Chondrocyte (in vitro differentiated cells): ENCODE measurements at places on chromosomes 3 and 15. TPM values are rescaled to one million over a fixed set of nuclear protein-coding genes. Genes with fewer than 3 reads are reported as not detected.
A peak's percentile ranks its signal among the peaks of the same experiment; 100 is the strongest.

DNA sequence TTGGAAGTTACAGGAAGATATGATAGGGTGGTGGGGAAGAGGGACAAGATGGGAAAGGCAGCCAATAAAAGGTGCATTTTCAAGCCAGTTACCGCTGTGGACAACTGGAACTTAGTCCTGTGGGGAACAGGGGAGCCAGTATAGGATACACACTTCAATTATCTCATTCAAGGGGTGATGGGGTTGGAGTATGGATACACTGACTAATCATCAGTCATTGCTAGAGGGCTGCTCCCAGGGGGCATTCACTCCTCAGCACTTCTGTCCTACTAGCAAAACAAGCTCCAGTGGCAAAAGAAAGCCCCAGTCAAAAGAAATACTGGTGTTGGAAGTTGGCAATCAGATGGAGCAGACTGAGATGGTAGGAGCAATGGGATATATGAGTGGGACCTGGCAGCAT lies 183.4 kb upstream of the GADL1 start:
- H3K27ac ChIP-seq: no peak overlapping the region
- H3K36me3 ChIP-seq: no peaks in the 10 kb centered on the region
- DNase-seq: no peak

GRCh38 chr3:15405448-15406050 lies 21.8 kb downstream of the METTL6 start:
- H3K4me1 ChIP-seq: peaks cover 2% of the 10 kb centered on the region
- H3K36me3 ChIP-seq: peaks cover 7% of the 10 kb centered on the region
- no peak overlapping the region for H3K27ac ChIP-seq
- H3K4me3 ChIP-seq: no peak overlapping the region
- no peak for DNase-seq

GRCh38 chr3:154364849-154365248 lies 40.6 kb upstream of the DHX36 start:
- peaks cover 5% of the 10 kb centered on the region for H3K27me3 ChIP-seq
- no peak for DNase-seq
- no peak overlapping the region for H3K27ac ChIP-seq
- no peak overlapping the region for H3K4me3 ChIP-seq
- no peaks in the 10 kb centered on the region for H3K36me3 ChIP-seq

DNA sequence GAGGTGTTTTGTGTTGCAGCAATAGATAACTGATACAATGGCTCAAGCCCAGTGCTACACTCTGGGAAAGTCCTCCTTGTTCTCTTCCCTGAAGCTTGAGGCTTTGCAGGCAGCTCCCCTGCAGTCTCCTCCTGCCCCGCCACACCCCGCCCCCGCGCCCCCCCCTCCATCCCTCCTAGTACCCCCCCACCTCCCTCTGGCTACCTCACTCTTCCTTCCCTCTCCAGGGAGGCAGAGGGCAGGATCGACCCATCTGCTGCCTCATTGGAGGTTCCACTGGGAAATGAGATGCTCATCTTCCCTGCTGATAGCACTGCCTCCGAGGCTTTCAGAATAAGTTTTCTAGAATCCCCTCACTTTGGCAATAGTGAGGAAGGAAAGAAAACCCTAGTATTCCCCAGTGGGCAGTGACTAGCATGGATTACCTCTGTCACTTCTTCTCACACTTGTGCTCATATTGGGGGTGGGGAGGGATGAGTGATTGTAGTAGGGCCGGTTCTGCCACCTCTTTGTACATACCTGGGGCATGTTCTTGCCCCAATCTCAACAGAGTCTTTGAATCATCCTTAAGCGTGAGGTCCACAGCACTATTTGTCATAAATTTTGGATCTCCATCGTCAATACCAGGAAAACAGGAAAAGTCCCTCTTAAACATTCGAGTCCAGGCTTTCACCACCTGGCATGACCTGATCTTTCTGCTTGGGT lies 16.3 kb upstream of the RAB7A start:
- no peak for DNase-seq
- no peaks in the 10 kb centered on the region for H3K27me3 ChIP-seq
- no peak overlapping the region for H3K4me3 ChIP-seq
- no peaks in the 10 kb centered on the region for H3K4me1 ChIP-seq

DNA sequence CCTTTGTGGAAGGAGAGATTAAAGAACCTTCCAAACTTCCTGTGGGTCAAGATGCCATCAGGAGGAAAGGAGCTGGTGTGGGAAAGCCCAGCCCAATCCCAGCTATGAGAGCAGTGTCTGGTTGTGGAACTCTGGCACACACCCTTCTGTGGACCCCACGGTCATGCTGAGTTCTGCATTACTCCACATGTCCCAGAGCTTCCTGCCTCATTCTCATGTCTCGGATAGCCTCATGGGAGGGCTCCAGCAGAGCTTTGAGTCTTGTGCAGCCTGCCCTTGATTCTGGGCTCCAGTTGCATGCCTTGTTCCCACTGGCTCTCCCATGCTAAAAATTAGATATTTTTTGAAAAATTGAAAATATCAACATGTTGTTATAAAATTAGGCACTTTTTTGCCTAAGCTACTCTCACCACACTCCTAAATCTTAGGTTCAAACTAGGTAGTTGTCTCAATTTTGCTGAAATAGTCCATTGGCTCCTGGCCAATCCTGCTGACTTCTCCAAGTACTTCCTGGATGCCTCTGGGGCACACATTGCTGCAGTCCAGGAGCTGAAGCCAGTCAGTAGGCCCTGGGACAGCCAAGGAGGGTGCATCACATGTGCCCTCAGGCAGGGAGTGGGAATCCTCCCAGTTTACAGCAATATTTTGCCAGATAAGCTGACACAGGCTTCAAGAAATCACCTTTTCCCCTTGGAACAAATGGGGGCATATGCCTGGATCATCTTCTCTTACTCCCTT lies 144.3 kb downstream of the EEFSEC start:
- H3K27me3 ChIP-seq: no peaks in the 10 kb centered on the region
- H3K4me3 ChIP-seq: no peak overlapping the region
- DNase-seq: no peak
- H3K4me1 ChIP-seq: peaks cover 6% of the 10 kb centered on the region
- H3K27ac ChIP-seq: no peak overlapping the region
- H3K36me3 ChIP-seq: no peaks in the 10 kb centered on the region

Gene CNTN4
- total RNA-seq: 0.38 to 6.0 TPM (median 0.52 TPM) in 3 replicates

Gene IL5RA
- total RNA-seq: not detected in 3 replicates

GRCh38 chr15:95799286-95800200 lies 531.0 kb upstream of the NR2F2 start:
- H3K27me3 ChIP-seq: no peaks in the 10 kb centered on the region
- peaks cover 2% of the 10 kb centered on the region for H3K36me3 ChIP-seq
- H3K4me3 ChIP-seq: no peak overlapping the region
- H3K27ac ChIP-seq: no peak overlapping the region

DNA sequence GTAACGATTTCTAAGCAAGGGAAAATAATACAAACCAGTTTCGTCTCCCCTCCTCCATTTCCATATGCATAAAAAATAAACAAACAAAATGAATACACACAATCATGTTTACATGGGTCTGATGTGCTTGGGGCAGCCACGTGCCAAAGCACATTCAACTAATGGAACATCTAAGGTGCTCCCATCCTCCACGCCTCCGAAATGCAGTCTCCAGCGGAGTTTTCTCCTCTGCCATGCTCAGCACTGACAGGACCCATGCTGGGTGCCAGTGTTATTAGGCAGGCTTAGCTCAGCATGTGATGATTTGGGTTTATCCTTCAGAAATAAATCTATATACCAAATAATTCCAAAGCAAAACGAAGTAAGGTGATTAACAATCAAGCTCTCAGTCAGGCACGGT lies 337.3 kb upstream of the ATP10A start:
- H3K4me3 ChIP-seq: no peak overlapping the region
- no peaks in the 10 kb centered on the region for H3K4me1 ChIP-seq
- H3K27me3 ChIP-seq: peaks cover 20% of the 10 kb centered on the region
- no peak for DNase-seq
- no peaks in the 10 kb centered on the region for H3K36me3 ChIP-seq
- no peak overlapping the region for H3K27ac ChIP-seq

GRCh38 chr3:22907161-22907780 lies 295.9 kb upstream of the UBE2E2 start:
- H3K27me3 ChIP-seq: no peaks in the 10 kb centered on the region
- no peak overlapping the region for H3K4me3 ChIP-seq
- H3K27ac ChIP-seq: no peak overlapping the region
- H3K4me1 ChIP-seq: peaks cover 19% of the 10 kb centered on the region

Gene ILDR1
- not detected in 3 replicates for total RNA-seq

GRCh38 chr15:65646486-65646885 lies 24.7 kb downstream of the SLC24A1 start:
- H3K4me1 ChIP-seq: peaks cover 10% of the 10 kb centered on the region
- peak overlapping the region; percentile 3 for H3K27ac ChIP-seq
- H3K27me3 ChIP-seq: no peaks in the 10 kb centered on the region
- no peak overlapping the region for H3K4me3 ChIP-seq
- peaks cover 6% of the 10 kb centered on the region for H3K36me3 ChIP-seq

- no peaks in the 10 kb centered on the region for H3K4me1 ChIP-seq
- peaks cover 56% of the 10 kb centered on the region for H3K27me3 ChIP-seq
- peak; percentile 62 for DNase-seq
- H3K36me3 ChIP-seq: no peaks in the 10 kb centered on the region
- no peak overlapping the region for H3K4me3 ChIP-seq
Observed at GRCh38 chr3:14847613-14848541, 29.1 kb downstream of the FGD5 start.

Gene COLQ
- 4.2 to 5.6 TPM (median 4.4 TPM) in 3 replicates for total RNA-seq

Gene PP2D1
- not detected in 3 replicates for total RNA-seq

DNA sequence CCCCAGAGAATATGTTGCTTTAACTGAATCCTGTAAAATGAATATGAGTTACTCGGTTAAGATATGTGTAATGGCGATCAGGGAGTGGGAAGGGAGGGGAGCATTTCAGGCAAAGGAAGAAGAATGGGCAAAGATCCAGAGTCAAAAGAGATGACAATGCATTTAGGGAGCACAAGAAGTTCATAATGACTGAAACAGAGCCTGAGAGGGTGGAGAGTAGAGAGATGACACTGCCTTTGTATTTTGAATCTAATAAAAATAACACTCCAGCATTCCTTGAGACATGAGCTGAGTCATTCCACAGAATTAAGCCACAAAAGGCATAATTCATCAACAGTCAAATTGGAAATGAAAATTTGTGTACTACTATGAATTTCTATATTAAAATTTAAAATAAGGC lies 105.3 kb upstream of the PEX5L start:
- no peak for DNase-seq
- peaks cover 5% of the 10 kb centered on the region for H3K27me3 ChIP-seq
- H3K27ac ChIP-seq: no peak overlapping the region

DNA sequence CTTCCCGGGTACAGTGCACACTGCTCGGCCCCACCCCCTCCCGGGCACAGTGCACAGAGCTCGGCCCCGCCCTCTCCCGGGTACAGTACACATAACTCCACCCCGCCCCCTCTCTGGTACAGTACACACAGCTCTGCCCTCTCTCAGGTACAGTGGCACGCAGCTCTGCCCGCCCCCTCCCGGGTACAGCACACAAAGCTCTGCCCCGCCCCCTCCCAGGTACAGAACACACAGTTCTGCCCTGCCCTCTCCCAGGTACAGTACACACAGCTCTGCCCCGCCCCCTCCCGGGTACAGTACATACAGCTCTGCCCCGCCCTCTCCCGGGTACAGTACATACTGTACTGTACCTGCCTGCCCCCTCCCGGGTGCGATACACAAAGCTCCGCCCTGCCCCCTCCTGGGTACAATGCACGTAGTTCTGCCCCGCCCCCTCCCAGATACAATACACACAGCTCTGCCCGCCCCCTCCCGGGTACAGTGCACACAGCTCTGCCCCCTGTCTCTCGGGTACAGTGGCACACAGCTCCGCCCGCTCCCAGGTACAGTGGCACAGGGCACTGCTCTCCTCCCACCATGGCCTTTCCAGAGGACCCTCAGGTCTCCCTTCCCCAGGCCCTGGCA lies 16.4 kb upstream of the PRR20G start:
- H3K4me1 ChIP-seq: no peaks in the 10 kb centered on the region
- H3K36me3 ChIP-seq: no peaks in the 10 kb centered on the region
- no peak overlapping the region for H3K27ac ChIP-seq
- peaks cover 50% of the 10 kb centered on the region for H3K27me3 ChIP-seq
- DNase-seq: no peak
- no peak overlapping the region for H3K4me3 ChIP-seq

DNA sequence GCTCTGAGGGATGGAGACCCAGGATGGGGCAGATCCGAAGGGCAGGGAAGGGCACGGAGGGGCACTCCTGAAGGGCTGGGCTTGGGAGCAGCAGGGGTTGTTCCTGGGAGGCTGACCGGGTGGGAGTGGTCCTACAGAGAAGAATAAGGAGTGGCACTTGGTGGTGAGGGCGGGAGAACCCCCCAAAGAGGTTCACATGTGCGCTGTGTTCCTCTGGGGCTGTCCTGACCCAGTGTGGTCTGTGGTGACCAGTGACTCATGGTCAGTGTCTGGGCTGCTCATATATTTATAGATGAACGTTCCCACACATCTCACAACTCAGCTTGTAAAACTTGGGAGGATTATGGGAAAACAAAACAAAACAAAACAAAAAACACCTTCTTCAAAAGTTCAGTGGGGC lies 10.0 kb downstream of the TRPM1 start:
- no peak for DNase-seq
- no peaks in the 10 kb centered on the region for H3K27me3 ChIP-seq
- no peaks in the 10 kb centered on the region for H3K36me3 ChIP-seq
- H3K27ac ChIP-seq: peak overlapping the region; percentile 61
- H3K4me3 ChIP-seq: no peak overlapping the region

Gene TRPM1
- total RNA-seq: not detected in 3 replicates

DNA sequence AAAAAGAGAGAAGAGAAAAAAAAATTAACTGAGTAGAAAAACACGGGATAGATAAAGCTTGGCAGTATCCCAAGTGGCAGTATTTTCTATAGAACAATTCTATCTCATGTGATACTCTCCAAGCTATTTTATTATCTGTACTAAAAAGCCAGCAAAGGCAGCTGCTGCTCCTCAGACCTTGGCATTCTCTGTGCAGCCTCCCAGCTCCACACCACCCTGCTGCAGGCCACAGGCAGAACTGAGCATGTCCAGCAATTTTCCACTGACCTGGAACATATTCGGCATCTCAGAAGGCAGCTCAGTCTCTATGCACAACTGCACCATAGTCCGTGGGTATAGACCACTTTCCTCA lies 1161.4 kb downstream of the IGSF11 start:
- no peak for DNase-seq
- no peaks in the 10 kb centered on the region for H3K36me3 ChIP-seq
- H3K27ac ChIP-seq: no peak overlapping the region
- H3K4me3 ChIP-seq: no peak overlapping the region
- peaks cover 27% of the 10 kb centered on the region for H3K4me1 ChIP-seq

Gene MAGI1
- total RNA-seq: 18.7 to 19.3 TPM (median 18.9 TPM) in 3 replicates

Gene AHSG
- not detected in 3 replicates for total RNA-seq

DNA sequence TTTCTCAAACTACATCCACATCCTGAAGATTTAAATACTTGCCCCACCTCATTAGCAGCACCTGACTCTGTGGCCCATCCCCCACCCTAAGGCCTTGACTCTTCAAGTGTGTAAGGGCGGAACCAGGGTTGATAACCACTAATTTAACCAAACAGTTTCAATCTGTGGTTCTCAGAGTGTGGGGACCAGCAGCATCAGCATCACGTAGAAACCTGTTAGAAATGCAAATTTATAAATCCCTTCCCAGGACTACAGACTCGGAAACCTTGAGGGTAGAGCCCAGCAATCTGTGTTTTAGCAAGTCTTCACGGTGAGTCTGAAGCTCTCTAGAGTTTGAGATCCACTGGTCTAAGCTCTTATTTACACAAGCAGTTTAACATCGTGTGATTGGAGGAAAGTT lies 12.4 kb downstream of the GNB4 start:
- H3K36me3 ChIP-seq: no peaks in the 10 kb centered on the region
- H3K27me3 ChIP-seq: no peaks in the 10 kb centered on the region
- H3K4me1 ChIP-seq: peaks cover 31% of the 10 kb centered on the region
- H3K4me3 ChIP-seq: no peak overlapping the region
- no peak for DNase-seq
